Stimulated activated CD4-positive, alpha-beta T cell treated with anti-CD3 and anti-CD28 coated beads, Interleukin-12 subunit alpha, Interleukin-12 subunit beta, amount 100 ng/mL, for 48 hours (primary cell): ENCODE measurements at places on chromosomes 12 and 14.
A peak's percentile ranks its signal among the peaks of the same experiment; 100 is the strongest.

GRCh38 chr14:71142375-71143038 is 235.2 kb downstream of the PCNX1 start:
- DNase-seq = no peak

- DNase-seq = peak; percentile 8
These were observed 67.6 kb upstream of the CDKN3 start for GRCh38 chr14:54329082-54329695.

GRCh38 chr12:102093319-102093718 is 26.6 kb downstream of the NUP37 start:
- DNase-seq = no peak

DNA sequence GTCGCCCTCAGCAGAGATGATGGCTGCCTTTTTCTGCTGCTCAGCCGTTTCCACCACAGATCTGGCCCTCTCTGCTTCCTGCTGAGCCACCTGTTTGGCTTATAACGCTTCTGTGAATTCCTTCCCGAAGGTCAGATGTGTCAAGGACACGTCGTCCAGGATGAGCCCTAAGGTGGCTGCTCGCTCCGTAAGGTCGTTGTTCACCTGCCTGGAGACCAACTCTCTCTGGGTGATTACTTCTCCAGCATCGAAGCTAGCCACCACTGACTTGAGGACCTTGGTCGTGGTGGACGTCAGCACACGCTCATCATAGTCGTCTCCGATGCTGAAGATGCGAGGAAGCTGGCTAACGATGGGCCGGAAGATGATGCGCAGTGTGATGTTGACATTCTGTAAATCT is 11.7 kb upstream of the ASB8 start:
- DNase-seq = no peak

DNA sequence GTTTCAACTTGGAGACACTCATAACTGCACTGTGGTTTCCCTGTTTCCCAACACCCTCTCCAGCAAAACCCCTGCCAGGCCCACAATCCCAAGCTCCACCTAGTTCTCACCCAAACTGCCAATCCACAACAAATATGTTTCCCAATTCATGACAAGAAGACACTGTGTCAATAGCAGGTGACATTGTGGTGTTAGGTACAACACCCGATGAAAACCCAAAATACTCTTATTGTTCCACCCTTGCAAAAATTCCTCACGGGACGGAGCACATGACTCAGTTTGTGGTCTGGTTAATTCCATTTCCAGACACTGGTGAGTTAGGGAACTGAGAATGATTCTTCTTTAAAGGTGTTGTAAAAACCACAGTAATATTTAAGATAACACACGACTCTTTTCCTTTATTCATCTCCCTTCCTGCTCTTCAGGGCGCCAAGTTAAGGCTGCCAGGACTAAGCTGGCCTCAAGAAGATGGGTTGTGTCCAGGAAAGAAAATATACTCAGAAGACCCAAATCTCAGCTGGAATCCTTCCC is 735.5 kb downstream of the MED13L start:
- no peak for DNase-seq

DNA sequence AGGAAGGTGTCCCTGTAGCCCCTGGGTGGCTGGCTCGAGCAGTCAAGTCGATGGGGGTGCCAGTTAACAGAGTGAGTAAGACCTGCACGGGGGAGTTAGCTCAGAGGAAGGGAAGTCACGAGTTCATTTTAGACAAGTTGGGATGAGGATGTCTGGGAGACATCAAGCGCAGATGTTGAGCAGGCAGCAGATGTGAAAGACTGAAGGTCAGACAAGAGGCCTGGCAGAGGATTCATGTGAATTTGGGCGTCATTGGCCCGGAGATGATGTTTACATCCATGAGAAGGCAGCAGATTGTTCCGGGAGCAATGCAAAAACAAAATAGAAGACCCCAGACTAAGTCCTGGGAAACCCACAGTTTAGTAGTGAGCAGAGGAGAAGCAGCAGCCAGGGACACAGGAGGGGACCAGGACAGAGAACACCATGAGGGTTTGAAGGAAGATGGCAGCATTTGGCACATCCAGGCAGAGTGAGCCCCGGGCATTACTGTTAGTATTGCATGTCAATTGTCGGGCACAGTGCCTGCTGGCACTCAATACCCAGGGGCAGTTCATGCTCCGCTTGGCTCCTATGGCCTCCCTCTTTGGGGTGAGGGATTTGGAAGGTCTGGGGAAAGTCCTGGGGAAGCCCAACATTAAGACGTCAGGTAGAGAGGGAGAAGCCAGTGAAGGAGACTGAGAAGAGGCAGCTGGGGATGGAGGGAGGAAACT is 15.1 kb downstream of the LTBP2 start:
- no peak for DNase-seq

GRCh38 chr14:64293976-64294671 is at the start of gene ESR2:
Gene ESR2 (minus strand): TSS chr14:64294371. CDS start chr14:64282985, 11,386 bp downstream.
- DNase-seq = no peak

GRCh38 chr12:11855983-11856374 is 206.5 kb downstream of the ETV6 start:
- no peak for DNase-seq

DNA sequence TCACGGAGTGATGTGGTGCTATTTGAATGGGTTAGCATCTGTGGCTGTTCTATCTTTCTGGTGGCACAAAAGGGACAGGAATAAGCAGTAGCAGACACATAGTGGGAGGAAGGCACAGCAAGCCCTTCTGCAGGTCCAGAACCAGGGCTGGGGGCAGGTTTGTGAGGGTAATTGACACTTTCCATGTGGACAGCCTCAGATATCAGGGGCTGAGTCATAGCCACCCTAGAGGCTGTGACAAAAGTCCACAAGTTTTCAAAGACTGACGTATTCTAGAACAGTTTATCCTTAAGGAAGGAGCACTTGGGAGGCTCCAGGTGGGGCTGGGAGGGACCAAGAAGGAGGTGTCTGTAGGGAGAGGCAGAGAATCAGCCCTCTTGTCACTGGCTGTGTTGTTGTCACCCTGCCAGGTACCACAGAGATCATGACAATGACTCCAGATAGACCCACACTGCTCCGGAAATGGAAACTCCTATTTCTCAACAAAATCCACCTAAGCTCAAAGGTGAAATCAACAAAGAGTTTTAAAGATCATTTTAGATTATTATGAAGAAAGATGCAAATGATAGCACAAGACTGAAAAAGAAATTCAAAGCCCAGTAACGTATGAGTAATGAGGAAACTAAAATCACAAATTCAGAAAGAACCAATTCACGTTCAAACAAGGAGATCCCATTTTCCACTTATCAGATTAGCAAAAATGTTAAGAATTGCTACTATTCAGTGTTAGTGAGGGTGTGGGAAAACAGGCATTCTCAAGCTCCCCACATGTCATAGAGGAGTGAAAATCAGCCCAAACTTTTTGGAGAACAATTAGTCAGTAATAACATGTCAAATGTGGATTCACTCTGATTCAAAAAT is 48.3 kb downstream of the NFKBIA start:
- no peak for DNase-seq

DNA sequence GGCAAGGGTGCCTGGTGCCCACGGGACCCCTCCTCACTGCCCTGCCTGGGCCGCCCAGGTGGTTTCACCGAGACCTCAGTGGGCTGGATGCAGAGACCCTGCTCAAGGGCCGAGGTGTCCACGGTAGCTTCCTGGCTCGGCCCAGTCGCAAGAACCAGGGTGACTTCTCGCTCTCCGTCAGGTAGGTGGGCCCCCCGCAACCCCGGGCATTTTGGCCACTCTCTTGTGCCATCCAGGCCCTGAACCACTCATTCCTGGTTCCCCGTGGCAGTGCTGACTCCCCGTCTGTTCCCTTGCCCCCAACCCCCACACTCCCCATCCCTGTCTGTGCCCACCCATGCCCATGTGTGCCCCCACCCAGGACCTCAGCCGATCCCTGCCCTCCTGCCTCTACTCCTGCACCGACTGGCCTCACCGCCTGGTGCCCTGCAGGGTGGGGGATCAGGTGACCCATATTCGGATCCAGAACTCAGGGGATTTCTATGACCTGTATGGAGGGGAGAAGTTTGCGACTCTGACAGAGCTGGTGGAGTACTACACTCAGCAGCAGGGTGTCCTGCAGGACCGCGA is 480 bp downstream of the PTPN6 start:
- DNase-seq = no peak

DNA sequence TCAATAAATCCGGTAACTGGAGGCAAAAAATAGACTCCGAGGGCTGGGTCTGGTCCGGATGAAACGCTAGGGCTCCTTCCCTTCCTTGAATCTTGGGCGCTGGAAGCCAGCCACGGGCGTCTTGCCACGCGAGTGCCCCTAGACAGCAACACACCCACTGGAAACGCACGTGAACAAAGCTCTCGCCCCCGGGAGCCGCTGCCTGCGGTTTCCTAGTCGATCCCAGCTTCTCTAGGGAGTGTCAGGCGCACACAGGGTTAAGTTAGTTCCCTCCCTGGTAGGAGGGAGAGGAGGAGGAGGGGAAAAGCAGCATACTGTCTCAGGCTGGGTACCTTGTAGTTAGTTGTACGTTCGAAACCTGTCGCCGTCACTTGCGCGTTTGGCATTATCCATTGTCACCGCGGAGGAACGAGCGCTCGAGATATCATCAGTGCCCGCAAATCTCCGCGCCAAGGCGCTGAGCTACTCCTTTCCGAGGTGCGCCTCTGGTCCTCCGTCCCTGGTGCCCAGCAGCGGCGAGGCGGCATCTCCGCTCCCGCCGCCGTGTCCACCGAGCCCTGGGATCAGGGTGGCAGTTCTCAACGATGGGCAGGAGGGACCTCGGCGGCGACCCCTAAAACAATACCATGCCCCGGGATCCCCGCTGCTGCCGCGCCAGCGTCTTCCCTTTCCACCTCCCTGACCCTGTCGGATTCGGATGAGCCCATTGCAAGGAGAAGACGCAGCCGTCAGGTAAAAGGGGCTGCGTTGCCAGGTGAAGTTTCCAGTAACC is at the start of gene FLRT2:
Gene FLRT2, plus strand, starts transcription at position 342 of the 772 bp plus-strand sequence. CDS start 91,371 bp downstream, outside the sequence.
- no peak for DNase-seq
